ENCODE measurements at places on chromosomes 7 and 10.

- DNase-seq, result no peak
These were observed 716.2 kb upstream of the PHF14 start for GRCh38 chr7:10257438-10257837.

DNA sequence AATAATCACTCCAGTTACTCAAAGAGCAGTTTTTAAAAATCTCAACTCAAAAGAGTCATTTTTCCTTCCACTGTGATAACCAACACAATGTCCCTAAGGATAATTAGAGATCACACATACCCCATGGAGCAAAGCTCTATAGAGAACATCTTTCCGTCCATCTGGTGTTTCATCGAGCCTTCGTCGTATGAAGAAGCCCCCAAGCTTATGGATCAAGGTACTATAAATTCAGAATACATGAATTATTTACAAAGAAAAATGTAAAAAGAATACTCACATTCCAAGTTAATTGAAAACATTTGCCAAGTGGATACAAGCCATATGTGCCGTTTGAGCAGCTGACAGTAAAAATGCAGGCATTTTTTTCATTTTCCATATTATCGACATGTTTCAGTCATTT is 14.8 kb downstream of the GPAM start:
- no peak for DNase-seq

GRCh38 chr7:126411821-126412383 is 840.8 kb downstream of the GRM8 start:
- DNase-seq, result no peak

- DNase-seq, result no peak
These were observed 568.1 kb upstream of the MKI67 start for GRCh38 chr10:128694168-128694850.

DNA sequence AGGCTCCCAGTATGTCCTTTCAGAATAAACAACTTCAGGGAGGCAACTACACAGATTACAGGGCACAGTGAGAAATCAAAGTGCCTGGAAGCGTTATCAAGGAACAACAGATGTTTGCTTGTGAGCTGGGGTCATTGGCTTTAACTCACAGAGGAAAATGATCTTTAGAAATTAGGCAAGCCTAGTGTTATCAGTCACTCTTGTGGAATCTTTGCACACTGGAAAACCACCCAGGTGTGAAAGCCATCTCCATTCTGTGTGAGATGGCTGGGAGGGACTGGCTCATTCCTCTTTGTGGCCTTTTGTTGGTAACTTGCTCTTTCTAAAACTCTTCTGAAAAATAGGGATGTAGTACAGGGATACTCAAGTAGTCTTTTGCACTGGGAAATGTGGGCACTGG is 716.0 kb downstream of the XPNPEP1 start:
- DNase-seq, result no peak

GRCh38 chr7:94049615-94050014 is 45.5 kb upstream of the BET1 start:
- DNase-seq, result no peak

DNA sequence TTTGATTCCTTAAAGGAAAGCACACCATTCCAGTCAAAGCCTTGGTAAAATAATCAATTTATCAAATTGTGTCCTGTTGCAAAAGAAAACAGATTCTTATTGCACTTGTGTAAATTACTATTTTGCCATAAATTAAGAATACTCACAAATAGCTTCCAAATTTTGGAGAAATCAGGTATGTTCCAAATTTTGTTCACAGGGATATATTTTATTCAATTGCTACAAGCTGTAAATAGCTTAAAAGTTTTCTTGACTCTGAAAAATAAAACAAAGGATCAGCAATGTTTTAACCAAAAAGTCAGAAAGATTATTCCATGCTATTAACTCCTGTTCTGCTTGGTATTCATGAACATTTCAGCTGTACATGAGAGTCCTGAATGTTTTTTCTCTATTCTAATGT is 47.4 kb upstream of the CHST3 start:
- no peak for DNase-seq

DNA sequence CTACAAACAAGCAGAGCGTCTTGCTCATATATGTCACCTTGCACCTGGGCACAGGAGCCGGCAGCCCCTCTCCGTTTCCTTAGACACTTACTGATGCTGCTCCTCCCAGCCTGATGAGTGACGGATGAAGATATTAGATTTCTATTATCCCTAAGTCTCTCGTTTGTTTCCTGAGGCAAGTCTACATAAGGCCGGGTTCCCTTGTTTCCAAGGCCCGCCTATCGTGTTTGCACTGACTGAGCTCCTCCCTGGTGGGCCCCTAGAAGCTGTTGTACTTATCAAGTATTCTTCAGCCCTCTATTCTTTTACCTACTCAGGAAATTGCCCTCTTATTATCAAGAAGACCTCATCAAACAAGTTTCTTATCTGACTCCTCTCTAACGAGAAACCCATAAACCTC is 18.5 kb downstream of the SH3PXD2A start:
- no peak for DNase-seq

DNA sequence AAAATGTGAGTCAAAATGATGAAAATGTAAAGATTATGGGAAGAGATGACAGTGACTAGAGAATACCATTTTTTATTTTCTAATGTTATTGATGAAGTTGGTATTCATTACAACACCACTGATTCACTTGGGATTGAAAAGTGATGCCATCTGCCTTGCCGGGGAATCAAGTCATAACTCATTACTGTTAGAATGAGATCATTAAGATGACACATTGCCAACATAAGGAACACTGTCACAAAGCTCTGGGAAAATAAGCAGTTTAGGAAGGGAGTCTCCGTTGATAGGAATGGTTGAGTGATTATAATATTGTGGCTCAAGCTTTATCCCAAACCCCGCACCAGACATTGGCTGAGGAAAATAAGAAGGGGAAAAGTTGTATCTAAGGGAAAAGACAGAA is 121.5 kb upstream of the PLPP4 start:
- DNase-seq, result no peak

GRCh38 chr10:131049016-131049415 is 262.5 kb downstream of the TCERG1L start:
- DNase-seq, result no peak

GRCh38 chr10:16992611-16993119 is 136.9 kb downstream of the CUBN start:
- DNase-seq, result no peak

DNA sequence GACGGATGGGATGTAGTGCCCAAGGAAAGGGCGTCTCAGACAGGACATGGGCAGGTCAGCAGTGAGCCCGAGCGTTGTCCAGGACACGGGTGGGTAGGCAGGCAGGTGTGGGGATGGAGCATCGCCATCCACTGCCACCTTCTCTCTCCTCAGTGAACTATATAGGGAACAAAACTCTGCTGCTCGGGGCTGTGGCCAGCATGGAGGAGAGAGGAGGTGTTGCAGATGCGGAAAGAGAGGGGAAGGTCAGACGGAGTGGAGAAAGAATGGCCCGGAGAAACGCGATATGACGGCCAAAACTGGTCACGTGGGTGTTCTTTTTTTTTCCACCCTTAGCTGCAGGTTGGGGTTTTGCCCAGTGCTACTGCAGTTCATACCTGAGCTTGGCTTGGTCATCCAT is 71.2 kb downstream of the GRID1 start:
- DNase-seq, result no peak

DNA sequence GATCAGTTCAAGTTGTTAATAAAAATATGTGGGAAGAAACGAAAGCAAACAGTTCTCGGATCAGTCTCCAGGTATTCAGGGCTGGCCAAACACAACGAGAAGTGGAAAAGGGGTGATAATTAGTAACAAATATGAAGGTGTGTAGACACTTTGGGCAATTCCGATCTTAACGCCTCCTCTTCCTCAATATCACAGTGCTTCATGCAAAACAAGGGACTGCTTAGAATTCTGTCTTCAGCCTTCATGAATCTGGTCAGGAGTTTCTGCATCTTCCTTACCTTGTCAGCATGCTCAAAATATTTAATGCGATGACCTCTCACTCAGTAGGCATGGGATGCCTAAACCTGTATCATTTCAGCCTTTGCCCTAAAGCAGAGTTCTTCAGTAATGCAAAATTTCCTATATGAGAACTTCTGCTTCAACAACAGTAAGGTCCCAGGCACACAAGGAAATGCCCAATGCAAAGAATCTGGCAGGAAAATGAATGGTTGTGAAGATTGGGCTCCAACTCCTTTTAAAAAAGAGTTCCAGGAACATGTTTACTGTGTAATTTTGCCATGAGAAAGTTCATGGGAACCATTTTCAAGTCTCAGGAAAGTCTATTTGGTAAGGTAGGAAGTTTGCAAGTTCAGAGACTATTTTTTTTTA is 23.4 kb upstream of the VAX1 start:
- DNase-seq, result no peak
